ENCODE measurements at places on chromosomes 2 and 18.

- DNase-seq: no peak
These were observed 22.0 kb downstream of the PDCL3 start for GRCh38 chr2:100584816-100585215.

- DNase-seq: no peak
These were observed 56.9 kb upstream of the HAAO start for GRCh38 chr2:42849311-42849710.

GRCh38 chr2:37618326-37618725, 53.1 kb downstream of the CDC42EP3 start:
- DNase-seq: no peak

GRCh38 chr2:133809485-133809884, 241.2 kb upstream of the NCKAP5 start:
- no peak for DNase-seq

- DNase-seq: no peak
These were observed 9.0 kb downstream of the CAPN10 start for GRCh38 chr2:240595381-240596079.

- no peak for DNase-seq
These were observed 13.4 kb downstream of the NPAS2 start for GRCh38 chr2:100833331-100833730.

Data from NCI-H1436 treated with DMSO at 0.1 percent for 48 hours (cell line).